ENCODE measurements at places on chromosomes 3 and 15.

- no peak for DNase-seq
Observed at GRCh38 chr3:134790065-134790464, 5.0 kb upstream of the EPHB1 start.

- no peak for DNase-seq
Observed at GRCh38 chr3:153617463-153617862, 455.4 kb downstream of the RAP2B start.

DNA sequence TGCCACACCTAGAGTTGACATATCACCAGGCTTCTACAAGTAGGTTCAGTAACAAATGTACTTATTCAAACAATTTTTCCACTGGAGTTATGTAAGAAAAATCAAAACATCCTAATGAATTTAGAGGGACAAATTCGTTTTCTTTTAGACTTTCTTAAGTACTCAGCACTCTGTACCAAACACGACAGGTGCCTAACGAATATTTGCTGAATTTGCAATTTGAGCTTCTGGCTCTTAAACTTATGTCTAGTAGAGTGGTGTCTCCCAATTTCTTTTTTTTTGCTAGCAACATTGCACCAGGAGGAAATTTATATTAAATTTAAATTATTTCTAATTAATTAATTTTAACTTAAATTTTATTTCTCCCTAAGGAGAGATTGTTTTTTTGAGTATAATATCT is 397.0 kb downstream of the CNTN3 start:
- no peak for DNase-seq

DNA sequence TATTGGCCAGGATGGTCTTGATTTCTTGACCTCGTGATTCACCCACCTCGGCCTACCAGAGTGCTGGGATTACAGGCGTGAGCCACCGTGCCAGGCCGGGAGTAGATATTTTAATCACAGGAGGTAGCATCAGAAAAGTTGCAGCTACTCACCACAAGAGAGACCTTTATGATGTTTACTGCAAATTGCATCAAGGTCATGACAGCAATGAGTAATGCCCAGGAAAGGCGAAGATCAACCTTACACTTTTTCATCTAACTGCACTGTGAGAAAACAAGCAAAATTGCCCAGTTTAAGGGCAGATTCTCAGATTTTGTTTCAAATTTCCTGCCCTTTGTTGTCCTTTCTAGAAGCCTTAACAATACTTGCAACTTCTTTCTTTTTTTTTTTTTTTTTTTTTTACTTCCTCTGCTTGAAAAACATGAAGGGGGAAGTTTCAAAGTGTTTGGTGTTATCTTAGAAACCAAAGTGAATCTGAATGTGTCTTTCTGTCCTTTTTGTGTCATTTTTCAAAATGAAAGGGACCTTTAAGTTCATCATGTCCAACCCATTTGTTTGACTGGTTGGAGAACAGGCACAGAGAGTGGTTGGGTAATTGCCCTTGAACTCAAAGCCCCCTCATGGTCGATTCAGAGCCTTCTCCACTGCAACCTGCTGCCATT is 25.0 kb downstream of the TGFBR2 start:
- DNase-seq: no peak

- DNase-seq: no peak
Observed at GRCh38 chr3:171455603-171456550, 4.3 kb downstream of the TNIK start.

DNA sequence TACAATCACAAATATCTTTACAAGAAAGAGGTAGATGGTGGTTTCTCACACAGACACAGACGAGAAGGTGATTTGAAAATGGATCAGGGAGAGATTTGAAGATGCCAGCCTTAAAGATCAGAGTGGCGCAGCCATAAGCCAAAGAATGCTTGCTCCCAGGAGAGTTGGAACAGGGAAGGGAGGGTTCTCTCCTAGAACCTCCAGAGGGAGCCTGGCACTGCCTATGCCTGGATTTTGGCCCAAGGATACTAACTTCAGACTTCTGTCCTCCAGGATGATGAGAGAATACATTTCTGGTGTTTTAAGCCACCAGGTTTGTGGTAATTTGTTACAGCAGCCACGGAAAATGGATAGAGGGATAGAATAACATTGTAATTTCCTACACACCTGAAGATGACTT is 279.1 kb downstream of the FAM43A start:
- DNase-seq: no peak

DNA sequence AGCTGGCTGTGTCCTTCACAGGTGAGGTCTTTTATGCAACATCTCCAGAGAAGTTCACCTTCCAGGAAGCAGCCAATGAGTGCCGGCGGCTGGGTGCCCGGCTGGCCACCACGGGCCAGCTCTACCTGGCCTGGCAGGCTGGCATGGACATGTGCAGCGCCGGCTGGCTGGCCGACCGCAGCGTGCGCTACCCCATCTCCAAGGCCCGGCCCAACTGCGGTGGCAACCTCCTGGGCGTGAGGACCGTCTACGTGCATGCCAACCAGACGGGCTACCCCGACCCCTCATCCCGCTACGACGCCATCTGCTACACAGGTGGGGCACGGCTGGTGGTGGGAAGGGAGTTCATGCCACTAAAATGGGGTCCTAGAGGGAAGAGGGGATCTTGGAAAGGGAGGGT is 40.1 kb downstream of the ACAN start:
- DNase-seq: no peak

GRCh38 chr15:40256638-40257235 is 17.9 kb downstream of the PAK6 start:
- DNase-seq: no peak

DNA sequence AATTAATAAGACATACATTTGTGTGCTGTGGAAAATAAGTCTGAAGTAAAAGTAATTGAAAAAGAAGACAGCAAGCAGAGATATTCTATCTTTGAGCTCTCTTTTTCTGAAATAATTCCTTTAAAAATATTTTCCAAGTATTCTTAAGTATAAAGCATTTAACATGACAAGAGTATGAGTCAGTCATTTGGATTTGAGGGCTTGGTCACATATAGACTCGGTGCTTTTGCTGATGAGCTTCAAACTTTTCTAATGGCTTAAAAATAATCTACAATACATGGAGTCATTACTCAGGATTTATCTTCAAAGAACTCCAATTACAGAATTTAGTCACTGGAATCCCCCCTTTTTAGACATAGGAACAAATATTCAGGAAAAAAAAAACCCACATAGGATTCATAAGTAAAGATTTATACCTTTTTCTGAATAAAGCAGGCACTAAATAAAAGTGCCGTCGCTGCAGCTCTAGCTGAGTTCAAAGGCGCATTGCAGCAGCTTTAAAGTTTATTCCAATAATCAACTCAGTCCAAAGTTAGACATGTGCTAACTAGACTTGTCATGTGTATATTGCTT is 147.5 kb downstream of the CTNNB1 start:
- DNase-seq: no peak

DNA sequence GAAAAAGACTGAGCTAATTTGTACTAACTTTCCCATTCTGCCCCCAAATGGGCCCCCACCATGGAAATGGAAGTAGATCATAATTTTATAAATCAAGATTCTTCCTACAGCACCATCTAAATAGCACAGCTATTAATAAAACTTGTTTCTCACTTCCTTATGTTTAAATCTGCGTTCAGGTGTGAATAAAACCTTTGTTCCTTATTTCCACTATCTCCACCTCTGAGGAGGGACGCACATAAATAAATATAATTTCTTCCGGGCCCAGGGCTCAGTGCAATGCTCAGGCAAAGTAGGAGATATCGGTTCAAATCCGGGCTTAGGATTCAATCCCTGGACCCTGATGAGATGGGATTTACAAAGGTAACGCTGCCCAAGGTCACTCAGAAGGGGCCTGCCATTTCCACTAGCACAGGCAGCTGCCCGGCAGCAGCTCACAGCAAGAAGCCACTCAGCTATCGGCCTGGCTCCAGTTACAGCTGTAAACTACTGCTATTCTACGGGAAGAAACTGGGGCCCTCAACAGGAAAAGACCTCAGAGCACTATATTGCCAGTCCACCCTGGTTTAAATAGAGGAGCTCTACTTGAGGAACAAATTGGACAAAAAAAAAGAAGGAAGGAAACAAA is 52.5 kb downstream of the FOXP1 start:
- DNase-seq: peak; percentile 70

DNA sequence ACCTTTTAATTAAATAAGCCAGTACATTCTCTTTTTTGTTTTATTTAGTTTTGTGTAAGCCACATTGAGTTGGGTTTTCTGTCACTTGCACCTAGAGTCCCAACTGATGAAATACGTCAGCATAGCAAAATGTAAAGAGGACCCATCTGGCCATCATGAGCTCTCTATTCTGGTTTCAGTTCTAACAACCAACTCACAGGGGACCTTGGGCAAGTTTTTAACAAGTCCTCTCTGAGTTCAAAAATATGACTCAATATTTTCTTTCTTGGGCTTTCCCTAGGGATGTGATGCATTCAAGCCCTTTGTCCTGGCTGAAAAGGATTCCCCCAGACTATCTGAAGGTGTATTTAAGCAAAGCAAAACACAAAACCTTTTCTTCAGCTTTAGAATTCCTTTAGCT is 32.9 kb downstream of the PLCH1 start:
- no peak for DNase-seq

- no peak for DNase-seq
Observed at GRCh38 chr3:8903191-8903590, 60.1 kb downstream of the RAD18 start.
